ENCODE measurements at places on chromosomes 3 and 15. TPM values are rescaled to one million over a fixed set of nuclear protein-coding genes. Genes with fewer than 3 reads are reported as not detected.
A peak's percentile ranks its signal among the peaks of the same experiment; 100 is the strongest.

Gene AGTR1
- total RNA-seq, result 8.1 TPM

Gene CMTM8
- 1.6 TPM for total RNA-seq

Gene FOXB1
- total RNA-seq, result not detected

Gene CPLX3
- not detected for total RNA-seq

Gene ADAMTSL3
- 56.9 TPM for total RNA-seq

Gene CCDC33
- 0.42 TPM for total RNA-seq

DNA sequence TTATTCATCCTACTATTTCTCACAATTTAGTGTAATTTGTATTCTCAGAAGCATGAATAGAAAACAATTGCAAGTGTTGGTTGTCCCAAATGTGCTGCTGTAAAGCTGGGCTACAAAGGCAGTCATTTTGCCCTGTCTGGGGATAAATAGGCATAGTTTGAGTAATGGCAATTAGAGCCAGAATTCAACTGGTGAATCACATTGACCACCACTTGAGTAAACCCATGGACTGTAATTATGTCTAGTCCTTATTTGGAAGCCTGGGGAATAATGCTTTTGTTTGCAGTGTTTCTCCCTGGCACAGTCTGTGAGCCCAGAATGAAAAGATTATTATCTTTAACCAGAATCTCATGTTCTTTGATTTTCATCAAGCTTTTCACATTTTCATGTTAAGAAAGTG is 30.5 kb upstream of the CHL1 start:
- no peak for DNase-seq

DNA sequence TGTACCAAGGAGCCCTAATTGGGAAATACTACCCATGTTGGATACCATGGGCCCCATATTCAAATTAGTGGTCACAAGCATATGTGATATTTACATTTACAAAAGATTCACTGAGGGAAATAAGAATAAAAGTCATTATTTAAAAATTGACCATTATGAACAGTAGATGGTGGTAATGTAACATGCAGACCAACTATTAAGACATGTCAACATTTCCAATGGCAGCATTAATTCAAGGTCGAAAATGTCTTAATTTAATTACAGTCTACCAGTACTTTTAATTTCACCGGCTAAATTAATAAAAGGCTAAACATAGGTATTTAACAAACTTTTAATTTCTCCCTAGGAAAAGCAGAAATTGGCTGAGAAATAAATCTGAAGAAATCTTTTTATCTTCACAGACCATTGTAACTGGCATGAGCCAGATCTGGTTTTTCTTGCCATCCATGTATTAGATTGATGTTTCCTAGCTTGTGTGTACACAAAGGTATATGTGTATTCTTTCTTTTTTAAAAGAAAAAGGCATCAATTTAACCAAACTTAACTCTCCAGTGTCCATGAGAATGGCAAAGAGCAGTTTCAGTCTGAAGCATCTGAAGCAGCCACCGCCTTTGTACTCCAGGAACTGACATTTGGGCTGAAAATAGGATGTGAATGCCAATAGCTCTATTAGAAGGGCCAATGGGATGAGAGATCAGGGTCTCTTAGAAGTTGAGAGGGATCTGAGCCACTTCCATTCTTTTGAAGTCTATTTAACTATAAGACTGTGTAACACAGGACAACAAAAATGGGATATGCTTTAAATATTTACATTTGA is 26.6 kb downstream of the NEK11 start:
- no peak for DNase-seq

GRCh38 chr15:26970712-26971210 is at the start of gene GABRG3:
GABRG3 (plus strand) TSS chr15:26971181.
- no peak for DNase-seq

DNA sequence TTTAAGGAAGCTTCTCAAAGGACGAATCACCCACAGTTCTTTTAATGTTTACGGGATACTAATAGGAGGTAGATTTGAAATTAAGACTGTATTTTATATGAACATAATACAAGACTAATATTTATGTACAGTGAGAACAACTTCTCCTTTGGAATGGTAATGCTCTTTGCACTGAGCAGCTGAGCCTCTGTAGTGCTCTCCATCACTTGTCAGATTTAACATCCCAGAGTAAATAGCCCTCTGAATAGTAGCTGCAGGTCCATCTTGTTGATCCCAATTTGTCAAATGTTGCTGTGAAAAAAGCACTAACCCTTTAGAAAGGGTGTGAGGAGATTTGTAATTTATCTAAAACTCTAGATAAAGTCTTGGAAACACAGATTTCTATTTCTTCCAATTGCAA is 351.4 kb upstream of the KCNMB2 start:
- no peak for DNase-seq

DNA sequence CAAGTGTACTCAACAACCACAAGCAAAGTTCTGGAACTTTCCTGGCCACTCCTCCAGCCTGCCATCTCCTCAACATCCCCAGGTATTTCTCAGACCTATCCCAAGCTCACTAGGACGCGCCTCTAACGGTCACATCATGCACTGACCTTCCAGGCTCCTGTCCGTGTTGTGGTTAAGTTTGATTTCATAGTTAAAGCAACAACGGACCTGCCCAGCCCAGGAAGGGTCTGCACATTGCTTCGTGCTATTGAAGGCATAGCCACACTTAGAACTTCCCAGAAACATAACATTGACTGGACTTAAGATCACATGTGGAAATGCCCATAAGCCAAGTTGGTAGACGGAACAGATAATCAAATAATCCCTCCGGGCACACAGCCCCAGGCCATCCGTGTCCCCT is 85.1 kb downstream of the OCA2 start:
- DNase-seq, result no peak

DNA sequence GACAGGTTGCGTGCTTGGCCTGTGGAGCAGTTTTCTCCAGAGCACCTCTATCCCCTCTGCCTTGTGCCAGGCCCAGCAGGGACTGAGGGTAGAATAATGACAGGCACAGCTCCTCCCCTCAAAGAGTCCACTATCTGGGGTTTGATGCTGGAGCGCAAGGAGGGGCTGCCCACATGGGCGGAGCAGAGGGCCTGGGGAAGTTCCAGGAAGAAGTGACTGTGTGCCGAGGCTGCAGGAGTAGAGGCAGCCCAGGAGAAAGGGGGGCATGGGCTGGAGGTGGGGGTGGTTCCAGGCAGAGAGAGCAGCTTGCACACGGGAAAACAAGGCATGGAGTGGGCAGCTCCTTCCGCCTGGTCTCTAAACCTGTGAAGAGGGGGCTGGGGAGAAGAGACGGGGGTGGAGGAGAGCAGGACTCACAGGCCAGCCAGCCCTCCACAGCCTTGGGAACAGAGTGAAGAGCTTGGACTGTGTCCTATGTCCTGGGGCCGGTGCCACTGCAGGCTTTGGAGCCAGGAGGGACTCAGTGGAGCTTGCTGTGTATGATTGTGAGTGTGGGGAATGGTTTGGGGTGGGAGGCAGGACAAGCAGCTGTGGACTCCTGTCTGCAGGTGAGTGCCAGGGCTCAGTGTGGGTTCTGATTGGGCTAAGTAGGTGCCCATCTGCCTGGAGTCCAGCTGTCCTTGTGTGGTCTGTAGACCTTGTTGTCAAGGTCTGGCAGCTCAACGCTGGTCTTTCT is 48.1 kb downstream of the APBA2 start:
- DNase-seq, result no peak

GRCh38 chr15:56934269-56934668 is 15.8 kb downstream of the TCF12 start:
- DNase-seq, result no peak

- no peak for DNase-seq
These were observed 15.7 kb downstream of the KIF9 start for GRCh38 chr3:47266709-47267489.

DNA sequence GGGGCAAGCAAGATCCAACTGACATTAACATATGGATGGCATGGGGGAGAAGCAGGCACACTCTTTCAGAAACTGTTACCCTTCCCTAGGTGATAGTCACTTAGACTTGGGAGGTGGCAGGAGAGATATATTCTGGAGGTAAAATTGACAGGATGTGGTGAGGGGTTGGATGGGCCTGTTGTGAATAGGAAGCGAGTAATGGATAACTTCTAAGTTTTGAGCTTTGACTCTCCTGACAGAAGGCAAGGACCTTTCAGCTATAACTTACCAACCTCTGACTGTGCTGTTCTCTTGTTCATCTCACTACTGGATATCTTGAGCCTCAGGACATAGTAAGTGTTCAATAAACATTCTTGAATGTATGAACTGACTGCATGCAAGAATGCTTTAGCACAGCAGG is 1.9 kb upstream of the PDIA5 start:
- DNase-seq, result no peak

GRCh38 chr3:47009225-47010110 is 30.0 kb downstream of the NBEAL2 start:
- DNase-seq, result peak; percentile 69

DNA sequence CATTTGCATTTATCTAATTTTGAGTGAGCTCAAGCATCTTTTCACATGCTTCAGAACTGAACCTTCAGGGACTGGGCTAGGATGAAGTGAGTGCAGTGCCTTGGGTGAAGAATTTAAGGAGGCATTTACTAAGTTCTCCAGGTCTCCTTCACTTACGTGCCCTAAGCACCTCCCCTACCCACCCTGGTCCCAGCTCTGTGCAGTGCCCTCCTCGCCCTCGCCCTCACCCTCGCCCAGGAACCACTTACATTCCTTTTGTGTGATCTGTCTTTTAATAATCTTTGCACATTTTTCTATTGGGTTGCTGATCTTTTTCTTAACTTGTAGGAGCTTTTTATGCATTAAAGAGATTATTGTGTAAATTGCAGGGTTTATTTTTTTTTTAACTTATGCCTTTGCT is 322.6 kb downstream of the THSD4 start:
- no peak for DNase-seq

DNA sequence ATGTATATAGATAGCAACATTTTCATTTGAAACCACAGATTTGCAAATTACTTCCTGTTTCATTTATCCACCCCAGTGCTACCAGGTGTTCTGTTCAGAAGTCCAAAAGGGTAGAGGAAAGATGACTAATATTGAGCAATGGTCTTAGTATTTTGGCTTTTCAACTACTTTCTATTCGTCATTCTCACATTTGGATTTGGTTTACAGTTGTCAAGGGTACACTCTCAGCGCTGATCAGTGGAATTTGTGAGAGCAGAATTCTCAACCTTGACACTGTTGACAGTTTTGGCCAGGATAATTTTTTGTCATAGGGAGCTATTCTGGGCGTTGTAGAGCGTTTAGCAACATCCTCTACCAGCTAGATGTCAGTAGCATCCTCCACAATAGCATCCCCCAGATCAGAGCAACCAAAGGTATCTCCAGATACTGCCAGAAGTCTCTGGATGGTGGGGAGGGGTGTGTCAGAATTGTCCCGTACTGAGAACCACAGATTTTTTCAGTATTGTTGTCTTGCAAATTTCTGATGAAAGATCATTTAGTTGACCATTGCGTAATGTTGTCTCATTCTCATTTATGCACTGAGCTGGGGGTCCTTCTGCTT is 4.2 kb downstream of the HMCES start:
- no peak for DNase-seq

GRCh38 chr15:92316586-92317295 is 76.9 kb upstream of the ST8SIA2 start:
- no peak for DNase-seq

DNA sequence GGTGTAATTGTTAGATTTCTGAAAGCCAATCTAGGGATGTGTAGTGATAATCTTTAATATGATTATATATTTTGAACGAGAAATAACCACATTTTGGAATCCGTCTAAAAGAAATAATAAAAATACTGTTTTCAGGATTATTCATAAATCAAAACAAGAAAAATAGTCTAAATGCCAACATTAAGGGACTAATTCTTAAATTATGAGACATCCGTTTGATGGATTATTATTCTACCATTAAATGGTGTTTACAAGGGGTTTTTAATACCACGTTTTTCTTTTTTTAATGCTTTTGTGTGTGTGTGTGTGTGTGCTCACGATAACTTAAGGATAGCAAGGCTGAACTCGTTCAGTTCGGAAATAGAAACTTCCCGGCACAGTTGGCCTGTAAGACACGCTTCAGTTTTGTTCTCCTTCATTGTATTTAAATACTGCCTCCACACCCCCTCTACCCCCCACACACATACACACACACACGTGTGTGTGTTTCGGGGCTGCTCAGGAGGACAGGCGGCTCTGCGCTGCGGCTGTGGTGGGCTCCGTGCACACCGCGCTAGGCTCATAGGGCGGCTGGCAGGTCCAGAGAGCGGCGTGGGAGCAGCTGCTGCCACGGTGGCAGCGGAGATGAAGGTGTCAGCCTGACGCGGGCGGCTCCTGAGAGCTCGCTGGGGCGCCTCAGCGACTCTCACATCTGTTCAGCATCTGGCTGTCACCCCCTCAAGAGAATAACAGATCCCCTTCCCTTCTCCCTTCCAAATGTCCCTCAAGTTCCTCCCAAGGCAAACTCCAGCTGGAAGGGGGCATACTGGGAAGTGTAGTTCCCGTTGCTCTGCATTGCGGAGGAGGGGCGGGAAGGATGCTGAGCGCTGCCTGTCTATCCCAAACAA is 23.0 kb upstream of the ANP32A start:
- no peak for DNase-seq

GRCh38 chr15:33533197-33533596 is 222.4 kb downstream of the RYR3 start:
- DNase-seq, result no peak

GRCh38 chr3:27556887-27557286 is 72.7 kb upstream of the SLC4A7 start:
- DNase-seq, result no peak

GRCh38 chr3:166580561-166580960 is 743.3 kb upstream of the BCHE start:
- DNase-seq, result no peak

DNA sequence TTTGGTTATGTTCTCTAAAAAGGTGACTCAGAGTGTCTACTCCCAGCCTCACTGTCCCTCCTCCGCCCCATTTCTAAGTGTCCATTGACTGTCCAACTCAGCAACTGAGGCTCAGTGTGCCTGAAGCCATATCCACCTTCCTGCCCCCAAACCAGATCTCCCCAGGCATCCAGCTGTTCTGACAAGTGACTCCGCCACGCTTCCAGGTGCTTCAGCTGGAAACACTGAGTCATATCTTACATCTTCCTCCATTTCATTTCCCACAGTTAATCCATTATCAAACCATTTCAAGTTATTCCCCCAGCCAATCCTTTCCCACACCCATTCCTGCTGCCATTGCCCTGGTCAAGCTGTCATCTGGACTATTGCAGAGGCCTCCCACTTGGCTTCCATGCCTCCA is 17.1 kb downstream of the MAGEF1 start:
- no peak for DNase-seq

DNA sequence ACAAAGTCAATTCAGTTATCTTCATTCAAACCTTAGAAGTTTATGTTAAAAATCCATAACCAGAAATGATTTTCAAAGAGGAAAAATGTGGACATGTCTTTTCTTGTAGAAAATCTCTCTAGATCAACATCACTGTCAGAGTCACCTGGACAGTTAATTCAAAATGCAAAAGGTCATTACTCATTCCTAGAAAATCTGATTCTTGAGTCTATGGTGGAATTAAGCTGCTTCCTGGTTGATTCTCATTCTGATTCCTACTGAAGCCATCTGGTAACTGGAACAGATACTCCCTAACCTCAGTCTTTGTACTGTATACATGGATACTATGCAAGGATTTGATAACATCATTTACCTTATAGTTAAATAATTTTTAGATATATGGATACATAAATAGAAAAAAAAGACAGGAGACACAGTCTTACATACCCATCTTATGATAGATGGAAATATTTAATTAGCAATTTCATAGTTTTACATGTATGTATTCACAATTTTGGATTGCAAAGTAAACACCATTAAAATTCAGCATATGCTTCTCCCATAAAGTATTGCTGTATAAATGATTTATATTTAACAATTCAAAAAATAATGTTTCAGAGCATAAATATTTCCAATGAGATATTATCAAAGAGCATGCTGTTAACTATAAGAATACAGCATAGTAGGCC is 693.2 kb upstream of the CCDC54 start:
- DNase-seq, result no peak
